ENCODE measurements at places on chromosomes 2 and 18. TPM values are rescaled to one million over a fixed set of nuclear protein-coding genes. Genes with fewer than 3 reads are reported as not detected.

The MC5R gene
- 2.9 TPM for total RNA-seq

The KCNE4 gene
- total RNA-seq, result 7.2 TPM

The CACNB4 gene
- total RNA-seq, result 7.2 TPM

- no peak overlapping the region for H3K27ac ChIP-seq
- H3K4me3 ChIP-seq, result no peak overlapping the region
- no peaks in the 10 kb centered on the region for H3K36me3 ChIP-seq
- no peaks in the 10 kb centered on the region for H3K27me3 ChIP-seq
Measured at GRCh38 chr18:36409779-36410178, 112.3 kb downstream of the FHOD3 start.

GRCh38 chr2:45380131-45380836 lies 230.8 kb downstream of the SRBD1 start:
- H3K4me1 ChIP-seq, result no peaks in the 10 kb centered on the region
- no peaks in the 10 kb centered on the region for H3K36me3 ChIP-seq
- no peaks in the 10 kb centered on the region for H3K27me3 ChIP-seq
- no peak for DNase-seq
- no peak overlapping the region for H3K4me3 ChIP-seq
- H3K27ac ChIP-seq, result no peak overlapping the region

GRCh38 chr2:237134321-237135230 lies 48.9 kb downstream of the COPS8 start:
- H3K4me3 ChIP-seq, result no peak overlapping the region
- DNase-seq, result no peak
- no peak overlapping the region for H3K27ac ChIP-seq
- no peaks in the 10 kb centered on the region for H3K36me3 ChIP-seq
- no peaks in the 10 kb centered on the region for H3K4me1 ChIP-seq
- H3K27me3 ChIP-seq, result no peaks in the 10 kb centered on the region

Data from muscle of leg (tissue), 16 donors.